ENCODE measurements at places on chromosomes 7 and 10.

- no peak for DNase-seq
Observed at GRCh38 chr10:125980521-125981035, 84.2 kb downstream of the FANK1 start.

- no peak for DNase-seq
Observed at GRCh38 chr10:95214793-95215192, 20.8 kb downstream of the ACSM6 start.

DNA sequence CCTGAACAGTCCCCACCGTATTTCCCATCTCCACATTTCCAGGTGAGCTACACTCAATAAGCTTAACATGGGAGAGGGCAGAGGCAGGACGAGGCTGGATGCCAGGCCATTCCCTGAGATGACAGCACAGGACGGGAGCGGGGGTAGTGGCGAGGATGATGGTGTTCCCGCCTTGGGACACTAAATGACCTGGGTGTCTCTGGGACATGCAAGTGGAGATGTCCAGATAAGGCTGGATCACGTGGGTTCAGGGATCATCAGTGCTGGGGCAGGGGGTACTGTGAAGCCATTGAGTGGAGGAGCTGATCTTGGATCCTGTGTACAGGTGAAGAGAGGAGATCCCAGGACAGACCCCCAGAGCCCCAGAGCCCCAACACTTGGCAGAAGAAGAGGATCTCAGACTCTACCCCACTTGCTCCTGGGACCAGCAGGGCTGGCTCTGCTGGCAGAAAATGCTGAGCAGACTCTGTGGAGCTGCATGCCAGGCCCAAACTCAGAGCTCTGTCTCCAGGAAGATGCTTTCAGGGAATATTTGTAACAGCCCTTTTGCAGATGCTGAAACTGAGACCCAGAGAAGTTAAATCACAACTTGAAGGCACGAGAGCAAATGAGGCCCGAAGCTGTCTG is 29.7 kb upstream of the HSPA12A start:
- no peak for DNase-seq

GRCh38 chr7:147803151-147803550 is 787.4 kb upstream of the C7orf33 start:
- no peak for DNase-seq

DNA sequence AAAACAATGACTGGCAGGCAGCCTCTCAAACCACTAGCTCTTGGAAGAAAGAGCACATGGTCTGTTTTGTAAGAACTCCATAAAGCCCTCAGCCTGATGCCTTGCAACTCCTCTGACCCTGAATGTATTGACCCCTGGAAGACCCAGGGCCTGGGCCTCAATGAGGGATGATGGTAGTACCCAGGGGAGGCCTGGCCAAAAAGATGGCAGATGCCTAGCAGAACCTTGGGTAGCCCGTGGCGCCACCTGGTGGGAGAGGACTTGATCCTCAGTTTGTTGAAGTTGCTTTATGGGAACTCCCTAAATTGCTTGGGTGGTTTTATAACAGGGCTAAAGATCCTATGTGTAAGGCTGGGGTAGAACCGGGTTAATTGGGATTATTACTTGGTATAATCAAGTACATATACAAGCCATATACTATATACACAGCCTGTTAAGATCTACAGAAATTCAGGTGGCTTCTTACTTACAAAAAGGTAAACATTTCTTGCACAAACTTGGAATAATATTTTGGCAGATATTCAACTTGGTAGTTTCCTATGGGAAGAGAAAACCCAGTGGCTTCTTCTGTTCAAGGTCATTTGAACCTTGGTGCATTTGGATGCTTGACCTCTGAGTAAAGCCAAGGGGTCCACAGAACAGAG is 95.8 kb upstream of the CACUL1 start:
- DNase-seq = peak; percentile 31

- DNase-seq = no peak
Observed at GRCh38 chr7:16026253-16027020, 340.0 kb upstream of the MEOX2 start.

GRCh38 chr10:20670579-20670978 is 226.5 kb downstream of the NEBL start:
- peak; percentile 4 for DNase-seq

- no peak for DNase-seq
Observed at GRCh38 chr7:3063016-3063753, 19.5 kb upstream of the CARD11 start.

- DNase-seq = no peak
Observed at GRCh38 chr10:11208908-11209829, 191.5 kb downstream of the CELF2 start.

DNA sequence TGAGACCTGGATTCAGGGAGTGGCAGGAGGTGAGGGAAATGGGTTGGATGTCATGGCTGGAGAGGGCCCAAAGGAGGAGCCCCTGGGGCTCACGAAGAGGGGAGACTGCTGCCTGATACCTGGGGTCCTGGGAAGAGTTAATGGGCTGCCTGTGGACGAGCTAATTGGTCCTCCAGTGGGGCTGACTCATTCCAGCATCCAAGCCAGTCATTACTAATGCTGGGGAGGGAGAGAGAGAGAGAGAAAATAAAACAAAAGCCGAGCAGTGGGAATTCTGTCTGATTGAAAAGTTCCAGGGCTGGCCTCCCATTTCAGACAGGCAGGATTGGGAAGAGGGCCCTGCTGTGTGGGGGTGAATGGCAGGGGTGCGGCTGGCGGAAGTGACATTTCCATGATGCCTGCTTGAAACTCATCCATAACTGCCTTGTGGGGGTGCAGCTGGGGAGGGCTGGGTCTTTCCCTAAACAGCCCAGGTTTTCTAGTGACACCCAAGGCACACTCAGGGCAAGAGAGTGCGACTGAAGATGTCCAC is 297.8 kb downstream of the RPS24 start:
- peak; percentile 31 for DNase-seq

DNA sequence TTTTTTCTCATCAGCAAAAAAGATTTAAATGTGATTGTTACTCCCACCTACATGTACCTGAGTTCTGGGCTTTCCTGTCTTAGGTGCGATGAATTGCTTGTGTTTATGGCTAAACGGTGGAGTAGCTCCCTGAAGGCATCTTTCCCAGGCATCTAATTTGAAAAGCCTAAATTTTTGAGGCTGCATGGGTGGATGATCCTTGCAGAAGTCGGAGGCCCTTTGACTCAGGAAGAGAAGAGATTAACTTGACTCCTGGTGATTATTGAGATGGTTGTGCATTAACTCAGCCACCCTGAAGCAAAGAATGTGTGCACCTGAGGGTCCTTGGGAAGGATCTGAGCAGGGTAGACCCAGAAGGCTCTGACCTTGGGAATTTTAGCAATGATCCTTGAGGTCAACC is 155.6 kb upstream of the SEMA3C start:
- DNase-seq = no peak

DNA sequence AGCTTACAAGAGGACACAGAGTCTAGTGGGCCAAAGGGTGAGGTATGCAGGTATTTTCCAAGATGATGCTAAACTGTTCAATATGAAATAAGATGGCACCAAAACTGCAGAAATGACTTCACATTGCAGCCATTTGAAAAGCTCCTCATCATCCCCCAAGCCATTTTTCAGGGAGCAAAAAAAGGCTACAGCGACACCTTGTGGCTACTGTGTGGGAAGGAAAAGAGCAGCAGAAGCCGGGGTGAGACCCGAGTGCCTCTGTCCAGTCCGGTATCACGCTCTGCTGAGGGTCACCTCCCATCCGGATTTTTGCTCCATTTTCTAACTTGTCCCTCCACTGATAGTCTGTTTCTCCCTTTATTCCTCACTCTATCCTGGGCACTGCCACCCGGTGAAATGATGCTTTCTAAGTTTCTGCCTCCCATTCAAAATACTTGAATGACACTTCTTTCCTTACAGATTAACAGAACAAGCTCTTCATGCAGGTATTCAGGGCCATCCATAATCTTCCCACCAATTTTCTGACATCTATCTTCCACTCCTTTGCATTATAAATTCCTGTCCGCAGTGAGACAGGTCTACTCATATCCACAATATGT is 220.2 kb downstream of the DGKI start:
- DNase-seq = peak; percentile 47

DNA sequence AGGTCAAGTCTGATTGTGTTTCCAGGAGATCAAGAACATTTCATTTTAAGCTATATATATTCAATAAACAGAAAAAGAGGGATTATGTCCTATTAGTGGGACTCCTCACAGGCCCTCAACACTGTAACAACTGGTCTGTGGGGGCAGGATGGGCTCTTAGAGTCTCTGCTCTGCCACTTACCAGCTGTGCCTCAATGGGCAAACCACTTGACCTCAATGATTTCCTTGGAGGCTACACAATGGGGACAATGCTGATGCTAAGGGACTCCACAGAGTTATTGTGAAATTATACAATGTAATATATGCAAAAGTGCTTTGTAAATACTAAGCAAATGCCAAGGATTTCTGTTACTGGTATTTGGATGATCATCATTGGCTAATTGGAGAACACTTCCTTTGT is 33.2 kb upstream of the MXI1 start:
- no peak for DNase-seq

DNA sequence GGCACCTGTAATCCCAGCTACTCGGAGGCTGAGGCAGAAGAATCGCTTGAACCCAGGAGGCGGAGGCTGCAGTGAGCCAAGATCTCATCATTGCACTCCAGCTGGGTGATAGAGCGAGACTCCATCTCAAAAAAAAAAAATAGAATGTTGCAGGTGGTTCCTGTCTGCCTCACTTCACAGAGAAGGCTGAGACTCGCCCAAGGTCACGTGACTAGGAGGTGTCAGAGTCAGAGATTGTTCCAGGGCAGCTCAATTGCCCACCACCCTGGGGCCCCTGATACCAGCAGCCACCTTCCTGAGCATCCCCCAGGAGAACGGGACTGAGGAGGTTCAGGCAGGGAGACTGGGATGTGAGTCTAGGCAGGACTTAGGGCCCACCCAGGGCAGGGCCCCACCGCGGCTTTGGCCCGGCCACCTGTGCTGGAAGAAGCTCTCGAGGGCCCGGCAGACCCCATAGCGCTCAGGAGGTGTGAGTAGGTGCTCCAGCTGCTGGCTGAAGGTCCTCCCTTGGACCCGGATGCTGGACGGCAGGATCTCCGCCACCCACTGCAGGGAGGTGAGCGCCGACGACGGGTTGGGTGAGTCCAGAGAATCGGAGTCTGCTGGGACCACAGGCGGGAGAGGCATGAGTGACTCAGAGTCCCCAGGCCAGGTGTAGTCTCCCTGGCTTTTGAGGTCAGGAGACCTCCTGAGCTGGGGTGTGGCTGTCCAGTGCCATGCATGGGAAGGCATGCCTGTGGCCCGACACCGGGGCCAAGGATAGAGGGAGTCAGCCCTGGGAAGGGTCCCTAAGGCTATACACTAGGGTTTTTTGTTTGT is 30.9 kb downstream of the GRID2IP start:
- no peak for DNase-seq

DNA sequence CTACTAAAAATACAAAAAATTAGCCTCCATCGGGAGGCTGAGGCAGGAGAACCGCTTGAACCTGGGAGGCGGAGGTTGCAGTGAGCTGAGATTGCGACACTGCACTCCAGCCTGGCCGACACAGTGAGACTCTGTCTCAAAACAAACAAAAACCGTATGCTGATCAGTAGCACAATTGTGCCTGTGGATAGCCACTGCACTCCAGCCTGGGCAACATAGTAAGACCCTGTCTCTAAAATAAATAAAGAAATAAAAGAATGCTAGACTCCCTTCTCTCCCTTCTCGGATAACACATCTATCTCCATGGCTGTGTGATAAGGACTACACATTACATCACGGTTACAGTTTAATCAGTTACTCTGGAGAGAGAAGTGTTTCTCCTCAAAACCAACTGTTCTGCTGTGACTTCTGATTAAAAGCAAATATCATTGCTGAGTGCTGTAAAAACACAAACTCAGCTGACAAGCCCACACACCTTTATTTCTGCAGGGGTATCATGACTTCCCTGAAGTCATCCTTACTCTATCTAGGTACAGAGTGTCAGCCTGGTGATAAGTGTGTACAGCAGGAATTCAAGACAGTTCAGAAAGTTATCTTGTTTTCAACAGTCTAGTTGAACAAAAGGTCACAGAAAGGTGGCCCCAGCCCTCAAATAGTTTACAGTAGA is 5.3 kb upstream of the ARHGAP19 start:
- DNase-seq = no peak

DNA sequence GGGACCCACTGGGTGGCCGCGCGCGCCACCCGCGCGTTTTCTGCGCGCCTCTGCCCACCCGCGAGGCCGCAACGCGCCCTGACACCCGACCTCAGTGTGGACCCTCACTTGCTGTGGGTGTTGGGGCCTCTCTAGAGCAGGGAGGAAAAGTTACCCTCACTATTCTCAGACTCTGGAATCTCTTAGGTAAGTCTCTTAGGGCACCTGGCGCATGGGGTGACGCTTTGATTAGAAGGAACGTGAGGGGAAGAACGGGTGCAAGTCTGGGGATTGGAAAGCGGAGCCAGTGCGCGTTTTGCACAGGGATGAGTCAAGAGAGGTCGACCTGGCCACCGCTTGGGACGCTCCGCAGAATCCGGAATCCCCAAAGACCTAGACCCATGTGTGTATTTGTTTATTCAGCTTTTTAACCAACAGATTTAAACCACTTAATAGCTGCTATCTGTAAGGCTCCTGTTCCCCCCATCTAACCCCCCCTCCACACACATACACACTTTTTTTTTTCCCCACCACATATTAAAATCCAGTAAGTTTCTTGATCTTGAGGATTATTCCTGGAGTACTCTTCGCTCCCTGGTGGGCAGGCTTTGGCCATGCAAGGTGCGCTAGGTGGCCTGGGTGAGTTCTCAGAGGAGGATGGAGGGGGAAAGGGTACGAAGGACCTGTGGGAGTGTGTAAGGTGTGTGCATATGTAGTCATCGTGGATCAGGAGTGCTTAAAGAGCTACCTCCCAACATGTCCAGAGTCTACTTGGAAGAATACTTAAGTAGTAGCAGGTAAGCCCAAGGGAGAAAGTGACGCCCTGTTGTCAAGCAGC is 169.1 kb upstream of the PPP1R3A start:
- no peak for DNase-seq

- DNase-seq = peak; percentile 48
Observed at GRCh38 chr10:132627666-132628531, 90.3 kb downstream of the INPP5A start.

DNA sequence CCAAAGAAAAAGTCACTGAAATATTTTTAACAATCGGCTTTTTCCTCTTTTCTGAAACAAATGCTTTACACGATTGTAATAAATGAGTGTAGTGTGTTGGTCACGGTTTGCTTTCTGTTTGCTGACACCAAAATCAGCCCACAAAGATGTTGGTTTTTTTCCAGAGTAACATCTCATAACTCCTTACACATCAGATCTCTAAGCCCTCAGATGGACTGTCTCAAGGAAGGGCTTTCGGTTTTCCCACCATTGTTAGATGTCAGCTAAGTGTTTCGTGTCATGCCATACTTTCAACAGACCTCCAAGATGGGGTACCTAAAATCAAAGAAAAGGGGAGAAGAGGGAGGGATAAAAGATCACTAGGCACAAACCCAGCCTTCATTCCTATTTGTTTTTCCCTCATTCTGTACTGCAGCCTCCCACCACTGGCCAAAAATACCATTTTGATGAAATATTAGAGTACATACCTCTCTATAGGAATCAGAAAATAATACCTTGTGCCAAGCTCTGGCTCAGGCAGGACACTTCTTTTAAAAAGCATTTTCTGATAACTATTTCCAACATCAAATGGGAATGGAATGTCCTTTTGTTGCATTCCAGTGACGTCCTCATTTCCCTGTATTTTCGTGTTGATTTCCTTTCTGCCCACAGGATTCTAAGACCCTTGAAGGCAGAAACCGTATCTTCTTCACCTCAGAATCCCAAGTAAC is 159.1 kb downstream of the DGKI start:
- DNase-seq = no peak

GRCh38 chr7:69819333-69819705 is 221.0 kb downstream of the AUTS2 start:
- no peak for DNase-seq

All from Ammon's horn (tissue), 1 donor.